ENCODE measurements at places on chromosomes 1 and 21. TPM values are rescaled to one million over a fixed set of nuclear protein-coding genes. Genes with fewer than 3 reads are reported as not detected.

GRCh38 chr1:67004176-67004575, 49.8 kb downstream of the SLC35D1 start:
- DNase-seq: no peak

- DNase-seq: no peak
Measured at GRCh38 chr1:178189814-178190213, 95.9 kb downstream of the RASAL2 start.

DNA sequence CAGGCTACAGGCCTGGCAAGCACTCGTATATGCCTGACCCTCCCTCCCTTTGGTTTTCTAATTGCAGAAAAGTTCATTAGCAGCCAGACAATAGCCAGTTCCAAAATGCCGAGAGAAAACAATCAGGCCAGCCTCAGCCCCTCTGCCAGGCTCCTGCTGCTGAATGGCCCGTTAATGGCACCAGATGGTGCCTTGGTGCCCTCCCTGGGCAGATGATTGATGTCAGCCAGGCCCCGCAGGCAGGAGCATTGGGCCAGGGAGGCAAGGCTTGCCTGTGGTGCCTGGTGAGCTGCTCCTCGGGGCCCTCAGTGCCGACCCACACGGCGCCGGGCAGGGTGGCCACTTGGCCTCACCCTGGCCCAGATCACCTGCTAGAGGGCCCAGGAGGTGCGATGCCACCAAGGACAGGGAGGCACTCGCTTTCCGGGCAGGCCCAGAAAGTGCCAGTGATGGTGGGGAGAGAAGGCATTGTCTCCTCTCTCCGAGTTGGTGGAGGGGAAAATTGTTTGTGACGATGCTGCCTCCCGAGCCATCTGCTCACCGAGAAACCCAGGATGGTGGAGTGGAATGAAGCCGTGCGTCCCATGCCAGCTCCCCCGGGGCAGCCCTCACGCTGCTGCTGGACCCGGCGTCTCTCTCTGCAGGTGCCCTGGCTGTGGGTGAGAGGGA, 28.1 kb downstream of the QSOX1 start:
- DNase-seq: no peak

GRCh38 chr1:207017615-207018559, 14.7 kb downstream of the C1orf116 start:
- peak; percentile 78 for DNase-seq

DNA sequence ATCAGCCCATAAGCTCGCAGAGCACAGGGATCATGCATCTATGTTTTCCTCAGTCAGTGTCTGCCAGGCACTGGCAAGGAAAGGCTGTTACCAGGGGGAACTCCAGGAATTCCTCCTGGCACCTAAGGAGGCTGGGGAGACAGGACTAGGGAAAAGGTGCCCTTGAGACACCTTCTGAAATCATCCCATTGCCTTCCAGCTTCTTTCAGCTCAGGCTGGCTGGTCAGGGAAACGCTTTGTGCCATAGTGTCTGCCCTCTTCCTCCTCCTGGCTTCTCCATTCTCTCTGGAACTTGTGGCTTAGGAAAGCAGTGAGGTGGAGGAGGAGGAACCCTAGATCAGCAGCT, 13.8 kb downstream of the LMNA start:
- DNase-seq: no peak

DNA sequence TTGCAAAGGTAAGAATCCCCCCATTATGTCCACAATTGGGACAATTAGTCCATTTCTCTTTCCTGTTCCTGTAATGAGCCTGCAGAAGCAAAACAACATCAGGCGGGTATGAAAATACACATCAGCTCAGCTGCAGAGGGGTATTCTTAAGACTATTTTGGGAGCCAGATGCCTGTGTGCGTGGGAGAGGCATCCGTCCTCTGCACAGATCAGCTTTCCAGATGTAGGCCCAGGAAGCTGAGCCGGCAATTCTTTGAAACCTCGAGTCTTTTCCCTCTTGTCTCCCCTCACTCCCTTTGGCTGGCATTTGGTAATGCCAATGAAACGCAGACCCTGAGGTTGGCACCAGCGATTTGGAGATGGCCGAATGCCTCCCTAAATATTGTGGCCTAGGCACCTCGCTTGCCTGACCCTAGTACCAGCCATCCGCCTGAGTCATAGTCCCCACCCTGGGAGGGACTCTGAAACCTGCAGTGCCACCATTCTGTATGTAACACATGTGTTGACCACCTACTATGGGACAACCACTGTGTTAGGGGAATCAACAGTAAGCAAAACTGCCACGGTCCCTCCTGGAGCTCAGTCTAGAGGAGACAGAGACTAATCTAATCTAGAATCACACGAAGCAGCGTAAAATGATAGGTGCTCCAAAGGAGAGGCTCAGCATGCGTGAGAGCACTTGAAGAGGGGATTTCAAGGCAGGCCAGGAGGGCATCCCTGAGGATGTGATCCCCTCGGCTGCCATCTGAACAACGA, 603.0 kb downstream of the MATN1 start:
- no peak for DNase-seq

DNA sequence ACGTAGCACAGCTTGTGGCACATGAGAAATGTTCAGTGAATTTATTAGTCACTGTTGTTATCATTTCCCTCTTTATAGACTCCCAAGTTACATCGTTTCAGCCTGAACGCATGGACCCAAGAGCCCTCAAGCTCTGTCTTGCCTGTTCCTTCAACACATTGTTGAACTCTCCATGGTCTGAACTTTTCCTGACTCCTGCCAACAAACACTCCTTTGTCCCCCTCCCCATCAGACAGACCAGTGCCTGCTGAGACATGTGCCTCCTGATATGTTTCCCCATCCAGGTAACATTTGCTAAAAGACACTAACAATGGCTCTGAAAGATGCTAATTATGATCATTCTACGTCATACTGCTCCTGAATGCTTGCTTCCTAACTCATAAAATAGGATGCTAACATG, 108.7 kb upstream of the NFIA start:
- DNase-seq: peak; percentile 87

GRCh38 chr21:43578677-43579303, 80.5 kb downstream of the HSF2BP start:
- DNase-seq: no peak

GRCh38 chr1:15099441-15100120, 54.0 kb upstream of the TMEM51 start:
- no peak for DNase-seq

GRCh38 chr1:63000508-63000907, 216.6 kb downstream of the ATG4C start:
- DNase-seq: no peak

- DNase-seq: peak; percentile 41
Measured at GRCh38 chr1:234488054-234489006, 9.4 kb upstream of the TARBP1 start.

GRCh38 chr1:32266921-32267591, 16.0 kb downstream of the LCK start:
- DNase-seq: no peak

DNA sequence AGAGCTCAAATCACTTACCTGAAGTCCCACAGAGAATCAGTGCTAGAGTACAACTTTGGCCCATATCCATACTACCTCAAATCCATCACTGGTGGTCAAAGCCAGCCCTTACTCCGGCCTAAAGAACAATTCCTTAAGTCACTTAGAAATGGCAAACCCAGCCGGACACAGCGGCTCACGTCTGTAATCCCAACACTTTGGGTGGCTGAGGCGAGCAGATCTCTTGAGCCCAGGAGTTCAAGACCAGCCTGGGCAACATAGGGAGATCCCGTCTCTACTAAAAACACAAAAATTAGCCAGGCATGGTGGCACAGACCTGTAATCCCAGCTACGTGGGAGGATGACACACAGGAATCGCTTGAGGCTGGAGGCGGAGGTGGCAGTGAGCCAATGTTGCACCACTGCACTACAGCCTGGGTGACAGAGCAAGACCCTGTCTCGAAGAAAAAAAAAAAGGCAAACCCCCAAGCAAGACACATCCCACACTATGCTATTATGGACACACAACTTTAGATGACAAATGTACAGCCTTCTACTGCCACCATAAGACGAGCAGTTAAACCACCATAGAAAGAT, 24.0 kb downstream of the NPHP4 start:
- no peak for DNase-seq

DNA sequence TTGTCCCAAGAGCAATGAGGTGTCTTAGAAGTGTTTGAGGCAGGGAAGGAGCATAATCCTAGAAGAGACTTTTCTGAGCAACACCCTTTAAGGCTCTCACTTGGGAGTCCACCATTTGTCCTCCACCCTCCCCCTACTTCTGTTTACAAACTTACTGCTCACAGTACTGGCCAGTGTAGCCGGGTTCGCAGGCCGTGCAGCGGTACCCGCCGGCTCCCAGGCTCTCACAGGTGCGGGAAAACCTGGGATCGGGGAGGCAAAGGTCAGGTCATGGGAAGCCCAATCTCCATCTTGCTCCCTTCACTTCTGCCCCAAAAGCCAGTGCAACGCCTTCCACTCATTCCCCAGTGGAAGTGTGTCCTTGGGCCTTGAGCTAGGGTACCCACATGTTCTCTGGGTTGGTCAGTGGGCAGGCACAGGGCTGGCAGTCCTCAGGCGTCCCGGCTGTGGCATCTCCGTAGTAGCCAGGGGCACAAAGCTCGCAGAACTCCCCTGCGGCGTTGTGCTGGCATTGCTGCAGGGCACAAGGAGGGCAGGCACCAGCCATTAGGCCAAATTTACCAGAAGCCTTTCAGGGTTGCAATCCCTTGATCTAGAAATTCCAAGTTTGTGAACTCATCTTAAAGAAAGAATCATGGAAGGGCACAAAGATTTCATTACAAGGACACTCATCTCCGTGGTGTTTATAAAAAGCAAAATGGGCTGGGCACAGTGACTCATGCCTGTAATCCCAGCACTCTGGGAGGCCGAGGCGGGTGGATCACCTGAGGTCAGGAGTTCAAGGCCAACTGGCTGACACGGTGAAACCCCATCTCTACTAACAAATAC, 49.8 kb downstream of the LDLRAD2 start:
- DNase-seq: peak; percentile 57

Gene ALPL
- total RNA-seq: not detected

Gene ZSWIM5
- 0.07 TPM for total RNA-seq

Gene TEX38
- not detected for total RNA-seq

Gene PTGER3
- total RNA-seq: not detected

Gene NR1I3
- not detected for total RNA-seq

Gene MTMR11
- 12.9 TPM for total RNA-seq

Gene MROH9
- not detected for total RNA-seq

Gene CPT2
- 21.2 TPM for total RNA-seq

Gene LY9
- not detected for total RNA-seq
